ENCODE measurements at places on chromosomes 12 and 14.

DNA sequence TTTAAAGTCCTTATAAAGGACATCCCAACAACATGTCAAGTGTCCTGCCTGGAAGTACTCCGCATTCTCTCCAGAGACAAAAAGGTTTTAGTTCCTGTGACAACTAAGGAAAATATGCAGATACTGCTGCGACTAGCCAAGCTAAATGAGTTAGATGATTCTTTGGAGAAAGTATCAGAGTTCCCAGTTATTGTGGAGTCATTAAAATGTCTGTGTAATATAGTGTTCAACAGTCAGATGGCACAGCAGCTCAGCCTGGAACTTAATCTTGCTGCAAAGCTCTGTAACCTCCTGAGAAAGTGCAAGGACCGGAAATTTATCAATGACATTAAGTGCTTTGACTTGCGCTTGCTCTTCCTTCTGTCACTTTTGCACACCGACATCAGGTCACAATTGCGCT lies 40.2 kb downstream of the RIC8B start:
- DNase-seq, result no peak

GRCh38 chr12:119302451-119303080 lies 32.0 kb upstream of the CCDC60 start:
- no peak for DNase-seq

DNA sequence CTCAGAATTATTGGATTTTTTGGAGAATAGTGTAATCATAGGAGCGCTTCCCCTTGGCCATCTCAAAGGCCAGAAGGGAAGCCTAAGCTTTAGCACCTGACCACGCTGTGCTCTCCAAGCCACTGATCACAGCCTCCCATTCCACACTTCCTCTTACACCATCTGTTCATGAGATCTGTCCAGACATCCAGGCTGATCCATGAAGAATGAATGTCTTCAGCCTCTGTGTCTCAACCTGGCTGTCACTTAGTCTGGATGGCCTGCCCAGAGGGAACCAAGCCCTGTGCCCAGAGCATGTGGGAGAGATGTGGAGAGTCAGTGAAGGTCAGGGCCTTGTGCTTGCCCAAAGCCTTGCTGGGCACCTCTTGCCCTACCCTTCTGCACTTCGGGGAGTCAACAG lies 40.5 kb downstream of the TSPAN11 start:
- DNase-seq, result no peak

GRCh38 chr12:75815756-75816155 lies 215.8 kb downstream of the PHLDA1 start:
- DNase-seq, result no peak

DNA sequence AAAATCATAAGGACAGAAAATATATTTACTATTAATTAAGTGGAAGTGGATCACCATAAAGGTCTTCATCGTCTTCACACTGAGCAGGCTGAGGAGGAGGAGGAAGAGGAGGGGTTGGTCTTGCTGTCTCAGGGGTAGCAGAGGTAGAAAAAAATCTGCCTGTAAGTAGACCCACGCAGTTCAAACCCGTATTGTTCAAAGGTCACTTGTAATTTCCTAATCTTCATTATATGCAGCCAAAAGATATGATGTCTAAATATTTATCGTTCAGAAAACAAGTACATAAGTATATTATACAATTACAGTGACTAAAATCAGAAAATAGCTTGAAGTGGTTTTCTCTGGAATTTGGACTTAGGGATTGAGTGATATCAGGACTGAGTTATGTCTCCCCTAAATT lies 72.1 kb downstream of the GTF2A1 start:
- DNase-seq, result no peak

DNA sequence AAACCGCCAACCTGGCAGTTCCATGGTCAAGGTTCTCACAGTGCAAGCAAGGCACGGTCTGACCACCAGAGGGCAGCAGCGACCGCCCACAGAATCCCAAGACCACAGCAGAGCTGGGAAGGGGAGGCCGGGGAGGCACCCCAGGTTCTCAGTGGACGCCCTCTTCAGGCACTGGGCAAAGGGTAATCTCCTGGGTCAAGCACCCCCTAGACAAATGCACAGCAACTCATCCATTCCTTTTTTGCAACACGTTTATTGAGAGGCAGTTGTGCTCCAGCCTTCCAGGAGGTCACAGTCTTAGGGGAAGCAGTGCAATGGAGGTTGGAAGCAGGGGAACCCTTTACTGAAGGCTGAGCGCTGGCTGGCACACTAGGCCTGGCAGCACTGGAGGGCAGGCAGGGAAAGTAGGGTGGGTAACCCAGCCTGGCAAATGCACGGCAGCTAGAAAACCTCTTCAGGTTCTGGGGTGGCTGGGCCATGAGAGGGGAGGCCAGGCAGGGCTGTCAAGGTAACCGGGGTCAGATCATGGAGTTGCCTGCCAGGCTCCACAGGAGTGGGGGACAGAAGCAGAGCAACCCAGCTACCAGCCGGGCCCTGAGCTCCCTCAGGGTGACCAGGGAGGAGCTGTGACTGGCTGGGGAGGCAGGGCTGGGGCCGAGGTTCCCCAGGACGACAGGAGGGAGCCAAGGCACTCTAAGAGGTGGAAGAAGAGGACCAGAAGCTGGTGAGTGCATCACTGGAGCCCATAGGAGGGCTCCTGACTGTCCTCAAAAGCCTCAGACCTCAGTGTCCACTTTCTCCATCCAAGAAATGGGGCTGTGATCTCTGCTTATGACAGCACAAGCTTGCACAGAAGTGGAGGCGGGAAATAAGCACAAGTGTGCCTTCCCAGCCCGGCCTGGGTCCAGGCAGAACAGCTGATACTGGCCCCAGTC lies 1.8 kb upstream of the RHOF start:
- no peak for DNase-seq

DNA sequence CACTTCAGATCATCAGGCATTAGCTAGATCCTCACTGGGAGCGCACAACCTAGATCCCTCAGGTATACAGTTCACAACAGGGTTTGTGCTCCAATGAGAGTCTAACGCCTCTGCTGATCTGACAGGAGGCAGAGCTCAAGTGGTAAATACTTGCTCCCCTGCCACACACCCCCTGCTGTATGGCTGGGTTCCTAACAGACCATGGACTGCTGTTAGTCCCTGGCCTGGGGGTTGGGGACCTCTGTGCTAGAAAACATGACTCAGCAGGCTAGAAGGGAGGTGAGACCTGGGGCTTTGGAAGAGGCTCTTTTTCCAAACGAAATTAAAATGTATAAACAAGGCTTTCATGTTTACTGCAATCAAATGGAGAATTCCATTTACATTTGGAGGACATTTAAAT lies 691.1 kb downstream of the FLRT2 start:
- DNase-seq, result no peak

Measured in fibroblast of skin of left biceps (primary cell).